ENCODE measurements at places on chromosomes 12 and 14.
A peak's percentile ranks its signal among the peaks of the same experiment; 100 is the strongest.

DNA sequence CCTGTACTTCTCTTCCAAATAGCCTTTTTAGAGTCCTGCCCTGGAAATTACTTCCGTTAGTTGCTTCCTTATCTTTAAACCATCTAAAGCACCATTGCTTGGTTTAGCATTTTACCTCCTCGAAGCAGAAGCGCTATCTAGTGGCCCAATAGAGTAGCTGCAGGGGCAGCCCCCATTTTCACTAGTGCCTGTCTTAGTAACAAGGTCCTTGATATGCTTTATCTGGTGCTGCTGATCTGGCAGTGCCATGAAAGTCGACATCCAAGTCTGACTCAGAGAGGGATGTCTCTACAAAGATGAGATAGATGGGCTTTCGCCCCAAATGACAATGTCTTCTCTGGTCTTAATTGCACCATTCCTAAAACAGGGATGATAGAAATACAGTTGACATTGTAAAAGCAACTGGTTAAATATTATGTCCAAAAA is 25.0 kb upstream of the CIT start:
- DNase-seq: peak; percentile 49

GRCh38 chr12:54991161-54991990 is 6.8 kb upstream of the TESPA1 start:
- DNase-seq: no peak

DNA sequence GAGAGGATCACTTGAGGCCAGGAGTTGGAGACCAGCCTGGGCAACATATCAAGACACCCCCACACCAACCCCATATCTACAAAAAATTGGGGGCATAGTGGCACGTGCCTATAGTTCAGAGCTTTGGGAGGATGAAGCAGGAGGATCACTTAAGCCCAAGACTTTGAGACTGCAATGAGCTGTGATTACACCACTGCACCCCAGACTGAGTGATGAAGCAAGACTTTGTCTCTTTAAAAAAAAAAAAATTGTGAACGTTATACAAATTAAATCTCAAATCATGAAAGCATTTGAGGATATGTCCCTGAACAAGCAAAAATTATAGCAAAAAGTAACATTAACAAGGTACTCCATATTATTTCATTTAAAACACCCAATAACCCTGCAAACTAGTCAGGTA is 2.9 kb downstream of the LRP6 start:
- DNase-seq: no peak

GRCh38 chr12:59070322-59070933 is 150.1 kb upstream of the LRIG3 start:
- DNase-seq: no peak

GRCh38 chr14:104991896-104992230 is 6.3 kb downstream of the CLBA1 start:
- no peak for DNase-seq

DNA sequence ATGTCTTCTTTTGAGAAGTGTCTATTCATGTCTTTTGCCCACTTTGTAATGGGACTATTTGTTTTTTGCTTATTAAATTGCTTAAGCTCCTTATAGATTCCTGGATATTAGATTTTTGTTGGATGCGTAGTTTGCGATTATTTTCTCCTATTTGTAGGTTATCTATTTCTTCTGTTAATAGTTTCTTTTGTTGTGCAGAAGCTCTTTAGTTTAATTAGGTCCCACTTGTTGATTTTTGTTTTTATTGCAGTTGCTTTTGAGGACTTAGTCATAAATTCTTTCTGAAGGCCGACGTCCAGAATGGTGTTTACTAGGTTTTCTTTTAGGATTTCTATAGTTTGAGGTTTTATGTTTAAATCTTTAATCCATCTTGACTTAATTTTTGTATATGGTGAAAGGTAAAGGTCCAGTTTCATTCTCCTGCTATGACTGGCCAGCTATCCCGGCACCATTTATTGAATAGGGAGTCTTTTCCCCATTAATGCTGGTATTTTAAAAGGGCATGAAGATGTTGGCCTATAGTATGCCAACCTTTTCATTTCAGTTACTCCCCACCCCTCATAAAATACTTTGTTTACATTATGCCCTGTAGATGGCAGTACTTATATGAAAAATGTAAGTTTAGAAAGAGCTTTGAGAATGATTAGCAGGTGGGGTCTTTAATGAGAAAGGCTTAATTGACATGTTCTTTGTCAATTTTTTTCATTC is 62.9 kb upstream of the PSMA6 start:
- peak; percentile 13 for DNase-seq

- DNase-seq: no peak
Observed at GRCh38 chr14:64045091-64045490, 192.3 kb downstream of the SYNE2 start.

- DNase-seq: no peak
Observed at GRCh38 chr14:59627011-59627520, 50.5 kb upstream of the CCDC175 start.

DNA sequence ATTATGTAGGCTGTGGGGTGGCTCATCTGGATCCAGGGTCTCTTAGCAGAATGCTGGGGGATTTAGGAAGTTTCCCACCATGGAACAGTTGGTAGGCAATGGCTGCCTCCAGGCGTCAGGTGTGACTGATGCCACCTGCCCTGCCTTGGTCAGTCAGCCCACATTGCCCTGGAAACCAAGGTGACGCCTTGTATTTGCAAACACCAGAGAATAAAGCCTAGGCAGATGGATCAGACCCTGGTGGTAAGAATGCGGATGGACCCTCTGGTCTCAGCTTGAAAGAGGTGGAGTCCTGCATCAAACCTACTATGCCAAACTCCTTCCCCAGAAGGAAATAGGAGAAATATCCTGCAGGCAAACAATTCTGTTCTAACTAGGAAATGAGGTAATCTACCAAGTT is 38.2 kb downstream of the NCKAP5L start:
- no peak for DNase-seq

- DNase-seq: peak; percentile 73
Observed at GRCh38 chr12:54689034-54689372, 40.8 kb upstream of the DCD start.

DNA sequence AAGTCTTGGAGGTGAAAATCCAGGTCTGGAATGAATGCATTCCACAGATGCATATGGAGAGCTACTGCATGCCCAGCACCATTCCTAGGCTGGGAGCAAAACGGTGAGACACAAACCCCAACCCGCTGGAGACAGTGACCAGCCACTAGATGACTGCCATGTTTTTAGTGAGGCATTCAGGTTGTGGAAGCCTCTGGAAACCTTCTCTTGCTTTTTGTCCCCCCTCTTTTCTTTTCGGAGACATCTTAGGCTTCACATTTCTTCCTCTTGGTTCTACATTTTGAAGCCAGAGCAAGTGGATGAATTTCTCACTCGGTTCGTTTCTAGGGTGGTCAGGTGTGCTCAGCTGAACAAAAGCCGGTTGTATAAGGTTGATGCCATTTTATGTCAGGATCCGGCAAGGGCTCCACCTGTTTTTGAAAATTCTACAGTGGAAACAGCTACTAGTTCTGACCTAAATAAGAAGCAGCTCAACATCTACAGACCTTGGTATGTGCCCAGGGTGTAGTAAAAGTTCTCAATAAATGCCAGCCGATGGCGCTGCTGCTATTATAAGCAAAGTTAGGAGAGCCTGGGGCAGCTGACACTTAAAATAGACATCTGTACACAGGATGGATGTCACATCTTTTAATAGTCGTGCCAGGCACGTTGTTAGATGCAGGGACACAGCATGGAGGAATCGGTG is 1.8 kb upstream of the ZNF839 start:
- no peak for DNase-seq

DNA sequence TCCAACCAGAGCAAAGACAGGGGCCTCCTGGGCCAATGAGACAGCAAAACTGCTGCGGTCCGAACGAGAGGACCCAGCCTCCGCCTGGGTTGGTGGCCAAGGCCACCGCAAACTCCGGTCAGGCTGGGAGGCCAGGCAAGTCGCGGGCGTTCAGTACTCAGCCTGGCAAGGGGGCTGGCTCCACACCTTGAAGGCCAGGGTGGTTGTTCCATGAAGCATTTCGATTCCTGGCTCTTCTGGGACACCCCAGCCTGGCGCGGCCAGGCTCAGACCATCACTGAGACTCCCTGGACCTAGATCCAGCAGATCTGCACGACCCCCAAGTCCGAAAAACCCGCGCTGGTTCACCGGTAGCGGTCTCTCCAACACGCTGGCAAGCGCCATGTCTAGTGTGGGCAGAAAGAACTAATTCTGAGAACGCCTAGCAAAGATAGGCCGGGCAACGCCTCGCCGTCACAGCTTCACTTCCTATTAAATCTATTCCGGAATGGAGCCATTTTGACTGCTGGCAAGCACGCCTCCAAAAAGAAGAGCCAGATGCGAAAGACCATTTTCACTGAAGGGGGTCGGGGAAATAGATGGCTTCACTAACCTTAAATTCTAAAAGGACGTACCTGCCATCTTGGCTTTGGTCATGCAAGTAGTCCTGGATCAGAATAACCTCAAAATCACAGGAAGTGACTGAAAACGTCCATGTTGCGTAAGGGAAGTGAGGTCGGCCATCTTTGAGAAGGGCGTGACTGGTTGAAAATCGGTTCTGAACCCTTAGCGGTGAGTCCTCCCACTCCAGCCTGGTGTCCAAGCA is at the start of gene PSMB5:
Gene PSMB5 (minus strand): TSS at position 403 of the 805 bp plus-strand sequence. CDS start 19 bp downstream, at position 384.
- no peak for DNase-seq

DNA sequence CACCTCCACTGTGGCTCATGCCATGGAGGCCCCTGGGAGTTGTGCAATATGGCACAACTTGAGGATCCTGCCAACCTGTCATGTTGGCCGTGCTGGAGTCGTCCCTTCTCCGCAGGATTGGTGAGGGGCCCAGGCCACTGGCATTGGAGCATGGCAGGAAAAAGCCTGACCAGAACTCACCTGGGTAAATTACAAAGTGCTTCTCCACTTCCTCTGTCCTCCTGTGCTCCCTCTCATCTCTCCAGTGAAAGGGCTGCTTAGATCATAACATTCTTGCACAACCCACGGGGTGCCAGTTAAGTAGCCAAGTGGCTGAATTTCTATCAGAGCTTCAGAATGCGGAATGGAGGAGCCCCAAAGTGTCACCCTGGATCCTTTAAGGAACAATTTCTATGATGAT is 381.0 kb downstream of the DPF3 start:
- DNase-seq: no peak

- no peak for DNase-seq
Observed at GRCh38 chr12:68975811-68976210, 42.8 kb upstream of the CPM start.

GRCh38 chr12:120474616-120474960 is 5.0 kb upstream of the SRSF9 start:
- no peak for DNase-seq

DNA sequence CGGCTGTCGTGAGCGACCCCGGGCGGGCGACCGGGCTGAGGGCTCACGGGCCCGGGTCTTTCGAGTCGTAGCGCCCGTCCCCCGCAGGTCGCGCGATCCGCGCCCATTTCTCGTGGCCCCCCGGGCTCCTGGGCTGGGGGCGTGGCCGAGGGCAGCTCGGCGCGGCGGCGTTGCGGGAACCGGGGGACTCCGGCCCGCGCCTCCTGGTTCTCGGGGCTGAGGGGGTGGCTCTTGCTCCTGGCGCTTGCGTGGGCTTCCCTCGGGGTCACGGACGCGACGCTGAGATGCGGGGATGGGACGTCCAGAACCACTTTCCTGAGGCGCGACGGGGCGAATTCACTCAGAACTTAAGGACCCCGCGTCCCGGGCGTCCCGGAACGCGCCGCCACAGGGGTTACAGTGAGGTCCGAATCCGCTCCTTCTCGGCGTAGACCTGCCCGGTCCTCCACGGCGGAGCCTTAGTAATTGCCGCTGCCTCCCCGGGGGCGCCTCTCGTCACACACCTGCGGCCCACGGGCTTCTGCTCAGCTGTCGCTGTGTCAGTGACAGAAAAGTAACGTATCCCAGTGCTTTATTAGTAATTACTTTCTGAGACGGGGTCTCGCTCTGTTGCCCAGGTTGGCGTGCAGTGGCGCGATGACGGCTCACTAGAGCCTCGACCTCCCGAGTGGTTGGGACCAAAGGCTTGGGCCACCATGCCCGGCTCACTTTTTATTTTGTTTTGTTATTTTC is 606 bp downstream of the EP400 start:
- DNase-seq: no peak

DNA sequence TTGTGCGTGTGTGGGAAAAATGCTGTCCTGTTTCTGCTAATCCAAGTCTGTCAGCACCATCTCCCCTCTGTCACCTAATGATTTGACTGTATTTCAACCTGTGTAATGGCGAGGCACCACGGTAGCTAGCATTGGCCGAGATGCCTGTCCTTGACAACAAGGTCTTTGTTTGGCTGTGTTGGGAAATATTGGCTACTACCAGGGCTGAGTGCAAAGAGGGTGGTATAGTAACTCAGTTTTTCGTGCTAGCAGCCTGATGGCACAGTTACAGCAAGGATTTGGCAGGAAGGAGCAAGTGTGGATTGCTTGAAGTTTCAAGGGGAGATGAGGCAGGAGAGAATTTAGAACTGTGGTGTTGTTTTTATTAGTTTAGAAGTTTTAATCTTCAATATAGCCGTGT is 440.3 kb upstream of the RGS6 start:
- no peak for DNase-seq

- peak; percentile 36 for DNase-seq
Observed at GRCh38 chr14:68791078-68791901, 1.6 kb downstream of the ZFP36L1 start.

DNA sequence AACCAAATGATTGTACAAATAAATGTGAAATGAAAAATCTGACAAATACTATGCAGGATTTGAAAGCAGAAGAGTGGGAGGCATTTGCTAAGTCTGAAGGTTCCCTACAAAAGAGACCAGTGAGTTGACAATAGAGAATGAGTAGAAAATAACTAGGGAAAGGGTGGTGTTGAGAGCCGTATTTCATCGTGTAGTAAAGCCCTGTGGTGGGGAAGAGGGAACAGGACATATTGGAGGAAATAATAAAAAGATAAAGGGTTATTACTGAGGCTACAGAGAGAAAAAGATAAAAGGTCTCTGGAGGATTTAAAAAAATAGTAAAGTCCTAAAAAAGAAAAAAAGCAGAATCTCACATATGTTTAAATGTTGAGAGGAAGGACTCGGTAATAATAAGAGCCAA is 268.8 kb downstream of the DUSP6 start:
- DNase-seq: no peak

GRCh38 chr12:123267991-123268843 is 3.4 kb downstream of the CDK2AP1 start:
- peak; percentile 91 for DNase-seq

DNA sequence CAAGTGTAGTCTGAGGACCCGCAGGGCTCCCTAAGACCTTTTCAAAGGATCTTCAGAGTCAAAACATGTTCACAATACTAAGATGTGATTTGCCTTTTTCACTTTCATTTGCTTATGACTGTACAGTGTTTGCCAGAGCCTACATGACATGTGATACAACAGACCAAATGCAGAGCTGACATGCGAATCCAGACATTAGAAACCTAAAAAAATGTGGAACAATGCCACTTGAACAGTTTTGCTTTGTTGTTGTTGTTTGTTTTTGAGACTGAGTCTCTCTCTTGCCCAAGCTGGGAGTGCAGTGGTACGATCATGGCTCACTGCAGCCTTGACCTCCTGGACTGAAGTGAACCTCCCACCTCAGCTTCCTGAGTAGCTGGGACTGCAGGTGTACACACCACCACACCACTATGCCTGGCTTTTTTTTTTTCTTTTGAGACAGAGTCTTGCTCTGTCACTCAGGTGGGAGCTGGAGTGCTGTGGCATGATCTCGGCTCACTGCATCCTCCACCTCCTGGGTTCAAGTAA is 5.3 kb upstream of the RAB35 start:
- DNase-seq: no peak

All from NCI-H1105 (cell line).